ENCODE measurements at places on chromosomes 2 and 18. TPM values are rescaled to one million over a fixed set of nuclear protein-coding genes. Genes with fewer than 3 reads are reported as not detected.

- no peak for DNase-seq
These were observed 161.0 kb downstream of the TWIST2 start for GRCh38 chr2:239008677-239009588.

- no peak for DNase-seq
These were observed 52.1 kb downstream of the ZBTB7C start for GRCh38 chr18:48356909-48357631.

DNA sequence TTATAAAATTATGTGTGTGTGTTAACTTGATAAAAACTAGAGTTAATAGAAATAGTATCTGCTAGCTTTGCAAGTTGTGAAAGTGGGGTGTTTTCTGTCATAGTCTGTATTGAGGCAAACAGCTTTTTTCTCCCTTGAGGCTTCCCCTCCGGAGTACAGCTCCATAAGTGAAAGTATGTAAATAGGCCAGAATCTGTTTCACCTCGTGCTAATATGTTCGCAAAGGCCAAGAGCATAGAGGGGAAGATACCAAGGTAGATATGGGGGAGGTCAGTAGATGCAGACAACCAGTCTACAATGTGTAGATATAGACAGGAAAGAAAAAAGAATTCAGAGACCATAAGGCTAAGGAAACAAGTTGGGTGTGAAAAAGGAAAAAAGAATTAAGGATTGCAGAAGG lies 72.9 kb downstream of the PTRHD1 start:
- no peak for DNase-seq

DNA sequence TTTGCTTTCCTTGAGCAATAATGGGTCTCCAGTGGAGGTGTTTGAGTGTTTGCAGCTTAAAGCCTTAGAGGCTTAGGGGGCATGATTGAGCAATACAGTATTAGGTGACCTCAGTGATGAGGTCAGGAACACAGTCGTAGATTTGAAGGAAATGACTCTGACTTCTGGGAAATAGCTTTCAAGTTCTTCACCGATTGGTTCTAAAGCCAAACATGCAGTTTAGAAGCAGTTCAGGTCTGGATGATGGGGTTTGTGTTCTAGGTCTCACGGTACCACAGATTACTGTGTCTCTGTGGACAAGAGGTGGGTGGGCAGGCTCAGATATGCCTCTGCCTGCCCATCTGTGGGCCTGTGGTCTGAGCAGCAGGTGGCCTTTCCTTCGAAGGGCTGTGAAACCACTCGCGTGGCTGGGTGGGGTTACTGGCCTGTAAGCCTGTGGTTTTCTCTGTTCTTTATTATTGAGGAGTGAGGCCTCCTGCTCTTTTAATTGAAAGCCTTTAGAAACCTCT lies 7.8 kb downstream of the MTHFD2 start:
- peak; percentile 79 for DNase-seq

Gene RAB6C
- polyA plus RNA-seq: 0.05 TPM

Gene PKDCC
- polyA plus RNA-seq: 48.4 TPM

Gene ICA1L
- polyA plus RNA-seq: 3.1 TPM

Measured in fibroblast of lung (primary cell).